ENCODE measurements at places on chromosomes 1 and 21.

- H3K27ac ChIP-seq, result no peak overlapping the region
- no peak overlapping the region for H3K4me3 ChIP-seq
- peaks cover under 1% of the 10 kb centered on the region for H3K27me3 ChIP-seq
- DNase-seq, result no peak
- H3K36me3 ChIP-seq, result peaks cover 42% of the 10 kb centered on the region
These were observed 38.5 kb downstream of the EPHA2 start for GRCh38 chr1:16117369-16117768.

- no peak overlapping the region for H3K27ac ChIP-seq
- H3K4me1 ChIP-seq, result no peaks in the 10 kb centered on the region
- DNase-seq, result no peak
- H3K27me3 ChIP-seq, result peaks cover 89% of the 10 kb centered on the region
These were observed 21.3 kb upstream of the GRIK3 start for GRCh38 chr1:37055631-37056030.

- peak; percentile 43 for DNase-seq
- peaks cover 33% of the 10 kb centered on the region for H3K4me1 ChIP-seq
- H3K4me3 ChIP-seq, result no peak overlapping the region
These were observed 9.1 kb downstream of the TTC22 start for GRCh38 chr1:54791880-54792522.

GRCh38 chr1:212637902-212638301 is 29.3 kb downstream of the ATF3 start:
- no peaks in the 10 kb centered on the region for H3K36me3 ChIP-seq
- peaks cover 9% of the 10 kb centered on the region for H3K4me1 ChIP-seq
- H3K27me3 ChIP-seq, result peaks cover 47% of the 10 kb centered on the region
- DNase-seq, result no peak
- no peak overlapping the region for H3K4me3 ChIP-seq

- H3K4me1 ChIP-seq, result peaks cover 27% of the 10 kb centered on the region
- no peak overlapping the region for H3K27ac ChIP-seq
- H3K4me3 ChIP-seq, result no peak overlapping the region
- no peak for DNase-seq
- H3K36me3 ChIP-seq, result no peaks in the 10 kb centered on the region
- no peaks in the 10 kb centered on the region for H3K27me3 ChIP-seq
These were observed 69.7 kb downstream of the RUNX1 start for GRCh38 chr21:34979383-34979782.

DNA sequence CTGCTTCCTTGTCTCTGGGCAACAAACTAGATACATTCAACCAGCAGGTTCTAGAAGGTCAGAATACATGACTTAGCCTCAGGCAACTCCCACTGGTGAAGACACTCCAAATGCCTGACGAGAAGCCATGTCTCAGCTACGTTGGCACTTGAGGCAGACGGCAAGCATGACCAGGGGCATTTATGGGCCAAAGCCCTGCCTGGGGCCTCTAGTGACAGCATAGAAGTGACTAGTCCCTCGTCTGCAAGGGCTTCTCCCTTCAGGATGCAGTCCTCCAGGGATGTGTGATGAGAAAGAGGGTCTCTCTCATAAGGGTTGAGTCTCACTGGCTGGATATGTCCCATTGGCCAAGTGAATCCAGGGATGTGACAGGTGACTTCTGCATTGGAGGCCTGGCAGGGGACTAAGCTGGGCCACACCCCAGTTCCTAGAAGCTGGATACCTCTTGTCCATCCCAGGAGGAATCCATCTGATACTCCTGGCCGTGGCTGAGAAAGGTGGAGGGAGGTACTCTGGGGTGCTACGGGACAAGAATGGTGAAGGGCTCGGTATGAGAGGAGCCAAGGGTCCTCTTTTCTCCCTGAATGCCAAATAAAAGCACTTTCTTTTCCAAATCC is 148.6 kb upstream of the HMGB4 start:
- peaks cover 36% of the 10 kb centered on the region for H3K27me3 ChIP-seq
- no peaks in the 10 kb centered on the region for H3K4me1 ChIP-seq
- no peak overlapping the region for H3K4me3 ChIP-seq
- H3K27ac ChIP-seq, result no peak overlapping the region

GRCh38 chr1:209430107-209430506 is 153.4 kb upstream of the CAMK1G start:
- no peaks in the 10 kb centered on the region for H3K36me3 ChIP-seq
- DNase-seq, result no peak
- H3K4me3 ChIP-seq, result no peak overlapping the region
- no peaks in the 10 kb centered on the region for H3K27me3 ChIP-seq

DNA sequence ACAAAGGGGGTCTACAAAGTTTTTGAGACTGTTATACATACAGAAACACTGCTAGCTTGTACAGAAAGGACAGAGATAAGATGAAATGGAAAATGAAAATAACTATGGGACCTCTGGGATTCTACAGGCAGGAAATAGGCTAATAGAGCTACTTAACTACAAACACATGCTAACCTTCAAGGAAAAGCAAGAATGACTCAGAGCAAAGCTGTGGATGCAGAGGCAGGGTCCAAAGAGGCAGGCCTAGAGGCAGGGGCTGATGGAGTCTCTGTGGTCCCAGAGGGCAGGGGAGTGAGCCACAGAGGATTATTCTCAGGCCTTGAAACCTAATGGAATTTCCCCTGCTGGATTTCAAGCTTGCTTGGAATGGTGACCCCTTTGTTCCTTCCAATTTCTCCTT is 18.7 kb upstream of the GOLT1A start:
- no peaks in the 10 kb centered on the region for H3K27me3 ChIP-seq
- DNase-seq, result no peak
- no peak overlapping the region for H3K4me3 ChIP-seq
- H3K4me1 ChIP-seq, result no peaks in the 10 kb centered on the region
- H3K27ac ChIP-seq, result no peak overlapping the region
- H3K36me3 ChIP-seq, result peaks cover 32% of the 10 kb centered on the region

DNA sequence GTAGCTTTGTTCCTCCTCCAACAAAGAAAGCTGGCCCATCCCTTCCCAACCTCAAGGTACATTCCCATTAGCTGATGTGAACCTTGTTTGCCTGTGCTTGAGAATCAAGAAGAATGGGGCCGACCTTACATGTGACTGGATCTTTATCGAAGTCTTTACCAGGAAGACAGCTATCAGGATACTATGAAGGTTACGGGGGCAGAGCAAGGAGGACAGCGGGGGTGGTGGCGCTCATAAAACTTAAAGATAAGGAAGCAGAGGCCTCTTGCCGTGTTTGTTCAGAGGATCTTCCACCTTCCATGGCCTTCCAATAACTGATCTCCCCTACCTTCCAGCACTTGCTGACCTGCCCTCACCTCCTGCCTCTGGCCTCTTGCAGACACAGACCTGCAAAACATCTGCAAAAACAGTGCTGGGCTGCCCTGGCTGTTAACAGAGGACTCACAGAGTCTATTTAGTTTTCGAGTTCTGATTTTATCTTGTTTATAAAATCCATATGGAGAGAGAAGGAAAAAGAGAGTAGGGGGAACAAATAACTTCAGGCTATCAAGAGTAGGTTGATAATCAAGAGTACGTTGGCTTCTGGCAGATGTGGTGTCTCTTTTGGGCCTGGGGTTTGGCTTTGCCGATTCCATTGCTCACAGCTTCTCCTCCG is 198.0 kb downstream of the HUNK start:
- no peaks in the 10 kb centered on the region for H3K36me3 ChIP-seq
- DNase-seq, result no peak
- peaks cover 49% of the 10 kb centered on the region for H3K27me3 ChIP-seq
- H3K4me3 ChIP-seq, result no peak overlapping the region
- H3K27ac ChIP-seq, result no peak overlapping the region
- no peaks in the 10 kb centered on the region for H3K4me1 ChIP-seq

- peaks cover 32% of the 10 kb centered on the region for H3K4me1 ChIP-seq
- H3K27ac ChIP-seq, result no peak overlapping the region
- DNase-seq, result no peak
- H3K36me3 ChIP-seq, result peaks cover 11% of the 10 kb centered on the region
- H3K27me3 ChIP-seq, result no peaks in the 10 kb centered on the region
These were observed 1.7 kb upstream of the NENF start for GRCh38 chr1:212430955-212431394.

DNA sequence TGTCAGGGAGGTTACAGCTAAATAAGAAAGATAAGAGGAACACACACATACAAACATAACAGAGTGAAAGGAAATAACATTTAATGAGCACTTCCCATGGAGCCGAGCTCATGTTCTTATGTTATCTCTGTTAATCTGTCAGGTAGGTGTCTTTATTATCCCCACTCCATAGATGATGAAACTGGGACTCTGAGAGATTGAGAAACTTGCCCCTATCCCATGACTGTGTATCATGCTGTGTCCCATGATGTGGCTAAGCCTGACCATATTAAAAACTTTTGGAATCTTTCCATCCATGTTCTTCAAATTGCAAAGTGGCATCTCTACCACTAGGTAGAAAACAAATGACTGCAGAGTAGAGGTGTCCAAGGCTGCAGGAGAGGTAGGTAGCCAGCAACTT is 285.2 kb upstream of the SGIP1 start:
- no peaks in the 10 kb centered on the region for H3K27me3 ChIP-seq
- no peak for DNase-seq
- H3K36me3 ChIP-seq, result no peaks in the 10 kb centered on the region
- no peaks in the 10 kb centered on the region for H3K4me1 ChIP-seq

DNA sequence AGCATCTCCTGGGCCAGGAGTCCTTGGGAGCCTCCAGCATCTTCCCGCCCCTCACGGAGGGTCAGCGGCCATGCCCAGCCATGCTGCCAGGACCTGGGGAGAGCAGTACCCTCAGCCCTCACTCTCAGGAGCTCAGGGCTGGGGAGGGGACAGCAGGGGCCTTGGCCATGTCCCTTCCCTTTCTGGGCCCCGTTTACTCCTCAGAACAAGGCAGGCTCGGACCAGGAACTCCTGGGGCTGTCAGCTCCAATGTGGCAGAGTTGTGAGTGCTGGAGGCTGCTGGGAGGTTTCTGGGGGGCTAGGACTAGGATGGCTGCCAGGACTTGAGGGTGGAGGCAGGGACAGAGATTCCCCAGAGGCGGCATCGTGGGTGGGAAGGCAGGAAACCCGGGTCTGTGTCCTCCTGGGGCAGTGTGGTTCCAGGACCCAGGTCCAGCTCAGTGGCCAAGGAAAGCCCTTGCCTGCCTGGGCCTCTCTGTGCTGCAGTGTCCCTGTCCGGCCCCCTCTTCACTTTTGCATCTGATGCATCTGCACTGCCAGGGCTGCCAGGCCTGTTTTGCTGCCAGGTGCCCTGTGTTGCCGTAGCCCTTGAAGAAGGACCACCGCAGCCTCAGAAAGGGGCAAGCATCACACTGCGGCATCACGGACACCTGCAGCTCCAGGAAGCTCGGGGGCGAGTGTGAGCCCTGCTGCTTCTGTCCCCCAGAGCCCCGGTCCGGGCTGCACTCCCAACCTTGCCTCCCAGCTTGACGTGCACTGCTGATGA is 223.9 kb downstream of the CAMTA1 start:
- no peak overlapping the region for H3K27ac ChIP-seq
- H3K4me1 ChIP-seq, result no peaks in the 10 kb centered on the region
- H3K27me3 ChIP-seq, result peaks cover 66% of the 10 kb centered on the region
- H3K4me3 ChIP-seq, result no peak overlapping the region
- no peaks in the 10 kb centered on the region for H3K36me3 ChIP-seq

- no peak overlapping the region for H3K27ac ChIP-seq
- H3K36me3 ChIP-seq, result no peaks in the 10 kb centered on the region
- no peak for DNase-seq
- H3K4me1 ChIP-seq, result peaks cover 13% of the 10 kb centered on the region
These were observed 13.1 kb downstream of the GBP1 start for GRCh38 chr1:89051955-89052312.

DNA sequence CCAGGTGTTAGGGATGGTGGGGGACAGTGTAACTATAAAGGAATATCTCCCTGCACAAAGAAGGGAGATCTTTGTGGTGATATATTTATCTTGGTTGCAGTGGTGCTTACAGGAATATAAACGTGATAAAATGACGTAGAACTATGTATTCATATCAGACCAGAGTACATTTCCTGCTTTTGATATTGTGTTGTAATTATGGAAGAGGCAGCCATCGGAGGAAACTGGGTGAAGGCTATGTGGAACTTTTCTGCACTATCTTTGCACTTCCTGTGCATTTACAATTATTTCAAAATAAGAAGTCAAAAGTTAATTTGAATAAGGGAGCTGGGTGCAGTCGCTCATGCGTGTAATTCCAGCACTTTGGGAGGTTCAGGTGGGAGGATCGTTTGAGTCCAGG is 37.6 kb downstream of the NDUFS5 start:
- no peaks in the 10 kb centered on the region for H3K27me3 ChIP-seq
- H3K27ac ChIP-seq, result no peak overlapping the region
- H3K4me1 ChIP-seq, result no peaks in the 10 kb centered on the region
- no peaks in the 10 kb centered on the region for H3K36me3 ChIP-seq
- no peak overlapping the region for H3K4me3 ChIP-seq

GRCh38 chr21:27477296-27477695 is 510.4 kb upstream of the ADAMTS5 start:
- H3K36me3 ChIP-seq, result no peaks in the 10 kb centered on the region
- no peak overlapping the region for H3K27ac ChIP-seq
- no peaks in the 10 kb centered on the region for H3K27me3 ChIP-seq
- peaks cover 17% of the 10 kb centered on the region for H3K4me1 ChIP-seq
- no peak for DNase-seq
- H3K4me3 ChIP-seq, result no peak overlapping the region

GRCh38 chr1:205423814-205424399 is 2.1 kb upstream of the LEMD1 start:
- no peak overlapping the region for H3K27ac ChIP-seq
- no peaks in the 10 kb centered on the region for H3K4me1 ChIP-seq
- no peak overlapping the region for H3K4me3 ChIP-seq
- DNase-seq, result no peak
- peaks cover 83% of the 10 kb centered on the region for H3K27me3 ChIP-seq
- no peaks in the 10 kb centered on the region for H3K36me3 ChIP-seq

DNA sequence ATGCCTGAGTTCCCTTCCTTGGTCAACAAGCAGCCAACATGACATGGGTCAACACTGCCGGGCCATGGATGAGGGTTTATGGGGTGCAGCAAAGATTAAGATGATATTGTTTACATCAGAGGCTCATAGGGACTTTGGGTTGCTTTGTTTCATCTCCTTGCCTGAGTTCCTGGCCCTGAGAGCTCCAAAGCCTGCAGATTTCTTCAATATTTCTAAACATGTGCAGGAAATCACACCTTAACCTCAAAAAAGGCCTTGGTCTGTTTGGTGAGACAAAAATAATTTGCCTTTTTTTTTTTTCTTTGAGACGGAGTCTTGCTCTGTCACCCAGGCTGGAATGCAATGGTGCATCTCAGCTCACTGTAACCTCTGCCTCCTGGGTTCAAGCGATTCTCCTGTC is 876 bp downstream of the SLAMF8 start:
- H3K27ac ChIP-seq, result no peak overlapping the region
- H3K36me3 ChIP-seq, result no peaks in the 10 kb centered on the region
- H3K4me3 ChIP-seq, result no peak overlapping the region
- H3K27me3 ChIP-seq, result peaks cover 74% of the 10 kb centered on the region
- DNase-seq, result no peak
- no peaks in the 10 kb centered on the region for H3K4me1 ChIP-seq

Data from Calu3 (cell line).